GM23248 (cell line): ENCODE measurements at places on chromosomes 4 and X. TPM values are rescaled to one million over a fixed set of nuclear protein-coding genes. Genes with fewer than 3 reads are reported as not detected.

KDR gene
- under 0.01 TPM in 1 of 2 replicates, not detected in the other for total RNA-seq

UGT2A1 gene
- total RNA-seq = not detected in 2 replicates

SHOX gene
- total RNA-seq = not detected in 2 replicates

TEX13A gene
- total RNA-seq = not detected in 2 replicates

HSD17B13 gene
- total RNA-seq = not detected in 2 replicates

TMEM35A gene
- total RNA-seq = 0.32 and 0.76 TPM in 2 replicates

HELT gene
- total RNA-seq = not detected in 2 replicates

SYP gene
- 0.54 TPM in 1 of 2 replicates, not detected in the other for total RNA-seq

RTL3 gene
- under 0.01 and 0.11 TPM in 2 replicates for total RNA-seq

NXF2B gene
- not detected in 2 replicates for total RNA-seq

CT47B1 gene
- not detected in 2 replicates for total RNA-seq

RBM47 gene
- 1.3 and 2.0 TPM in 2 replicates for total RNA-seq

SGMS2 gene
- total RNA-seq = 116 and 165 TPM in 2 replicates

GNPDA2 gene
- 31.8 and 44.1 TPM in 2 replicates for total RNA-seq

FREM3 gene
- total RNA-seq = not detected in 2 replicates

NDP gene
- total RNA-seq = 0.13 and 0.22 TPM in 2 replicates

GAGE12F gene
- not detected in 2 replicates for total RNA-seq

CITED1 gene
- total RNA-seq = not detected in 2 replicates

USP51 gene
- 0.89 and 1.1 TPM in 2 replicates for total RNA-seq

TRIM61 gene
- total RNA-seq = not detected in 2 replicates

LGI2 gene
- total RNA-seq = not detected in 2 replicates

ZNF674 gene
- 2.7 and 2.8 TPM in 2 replicates for total RNA-seq

CLGN gene
- total RNA-seq = 0.63 and 5.1 TPM in 2 replicates

GPR82 gene
- total RNA-seq = not detected in 2 replicates

PF4V1 gene
- 13.8 TPM in 1 of 2 replicates, not detected in the other for total RNA-seq

CENPE gene
- total RNA-seq = 7.7 and 11.0 TPM in 2 replicates

UXT gene
- 130 and 133 TPM in 2 replicates for total RNA-seq

POU3F4 gene
- not detected in 2 replicates for total RNA-seq
